Left lung (tissue), 14 donors: ENCODE measurements at places on chromosomes 16 and 17. TPM values are rescaled to one million over a fixed set of nuclear protein-coding genes. Genes with fewer than 3 reads are reported as not detected.

DNA sequence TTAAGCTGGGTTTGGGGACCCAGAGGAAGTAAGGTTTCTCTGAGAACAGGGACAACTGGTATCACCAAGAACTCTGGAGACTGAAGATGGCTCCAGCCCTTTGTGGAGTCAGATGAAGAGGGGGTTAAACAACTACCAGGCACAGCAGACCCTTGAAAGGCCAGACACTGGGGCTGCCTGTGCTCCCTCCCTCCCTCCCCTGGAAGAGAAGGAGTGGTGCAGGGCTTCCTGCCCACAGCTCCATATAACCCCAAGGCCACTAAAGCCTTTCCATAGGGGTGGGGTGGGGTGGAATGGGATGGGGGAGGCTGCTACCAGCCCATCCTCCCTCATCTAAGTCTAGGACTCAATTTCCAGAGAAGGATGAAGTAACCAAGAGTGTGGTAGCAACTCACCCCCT is 66.7 kb downstream of the CCDC182 start:
- DNase-seq = no peak

DNA sequence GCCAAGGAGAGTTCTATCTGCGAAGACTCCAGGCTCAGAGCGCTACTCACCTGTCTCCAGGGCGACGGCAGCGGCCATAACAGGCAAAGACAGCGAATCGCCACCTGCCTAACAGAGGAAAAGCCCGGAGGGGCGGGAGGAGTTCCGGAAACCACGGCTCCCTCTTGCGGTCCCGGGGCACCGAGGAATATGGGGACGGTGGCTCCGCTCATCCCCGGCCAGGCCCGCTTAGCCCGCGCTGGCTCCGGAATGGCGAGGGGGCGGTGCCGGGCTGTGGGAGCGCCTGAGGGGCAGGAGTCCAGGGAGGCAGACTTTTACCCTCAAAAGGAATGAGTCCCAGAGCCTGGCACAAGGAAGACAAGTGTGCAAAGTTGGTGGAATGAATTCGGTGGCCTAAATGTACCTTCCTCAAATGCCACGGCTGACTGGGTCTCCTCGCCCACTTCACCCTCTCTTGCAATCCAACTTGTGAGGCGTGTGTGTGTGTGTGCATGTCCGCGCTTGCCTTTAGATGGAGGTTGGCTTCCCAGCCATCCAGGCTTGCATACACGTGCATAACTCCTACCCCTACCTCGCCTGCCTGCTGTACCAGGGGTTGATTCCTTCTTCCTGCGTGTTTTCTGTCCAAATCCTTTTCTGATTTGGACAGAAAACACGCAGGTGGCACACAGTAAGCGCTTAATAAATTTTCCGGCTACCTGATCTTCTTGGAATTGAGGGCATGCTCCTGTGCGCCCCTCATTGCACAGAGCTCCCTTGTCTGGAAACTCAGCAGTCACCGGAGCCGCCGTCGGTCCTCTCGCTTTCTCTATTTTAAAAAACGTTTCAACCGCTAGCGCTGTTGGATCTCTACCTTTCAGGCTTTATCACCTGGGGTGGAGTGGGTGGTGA is 3.5 kb downstream of the C17orf100 start:
- no peak for DNase-seq

The RCVRN gene
- polyA plus RNA-seq = 0.24 TPM

DNA sequence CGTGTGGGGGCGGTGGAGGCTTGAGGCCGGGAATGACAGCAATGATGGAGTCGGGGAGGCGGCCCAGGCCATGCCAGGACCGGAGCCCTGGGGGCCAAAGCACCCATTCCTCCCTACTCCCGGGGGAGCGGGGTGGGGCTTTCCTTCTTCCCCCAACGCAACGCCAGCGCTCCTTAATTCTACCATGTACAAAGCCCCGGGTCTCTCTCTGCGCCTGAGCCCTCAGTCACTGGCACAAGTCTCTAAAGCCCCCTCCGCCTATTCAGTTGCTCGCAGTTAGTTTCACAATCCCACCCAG is 245 bp upstream of the RNF227 start:
- no peak for DNase-seq

- DNase-seq = no peak
Observed at GRCh38 chr17:9284884-9285283, 263.6 kb downstream of the NTN1 start.

The P2RX1 gene
- polyA plus RNA-seq = 2.5 TPM

GRCh38 chr16:89407282-89407924 is 83.0 kb downstream of the ANKRD11 start:
- peak; percentile 85 for DNase-seq

The NHERF2 gene
- 81.7 TPM for polyA plus RNA-seq

The NLRC3 gene
- polyA plus RNA-seq = 4.5 TPM

The C16orf96 gene
- polyA plus RNA-seq = 0.19 TPM

DNA sequence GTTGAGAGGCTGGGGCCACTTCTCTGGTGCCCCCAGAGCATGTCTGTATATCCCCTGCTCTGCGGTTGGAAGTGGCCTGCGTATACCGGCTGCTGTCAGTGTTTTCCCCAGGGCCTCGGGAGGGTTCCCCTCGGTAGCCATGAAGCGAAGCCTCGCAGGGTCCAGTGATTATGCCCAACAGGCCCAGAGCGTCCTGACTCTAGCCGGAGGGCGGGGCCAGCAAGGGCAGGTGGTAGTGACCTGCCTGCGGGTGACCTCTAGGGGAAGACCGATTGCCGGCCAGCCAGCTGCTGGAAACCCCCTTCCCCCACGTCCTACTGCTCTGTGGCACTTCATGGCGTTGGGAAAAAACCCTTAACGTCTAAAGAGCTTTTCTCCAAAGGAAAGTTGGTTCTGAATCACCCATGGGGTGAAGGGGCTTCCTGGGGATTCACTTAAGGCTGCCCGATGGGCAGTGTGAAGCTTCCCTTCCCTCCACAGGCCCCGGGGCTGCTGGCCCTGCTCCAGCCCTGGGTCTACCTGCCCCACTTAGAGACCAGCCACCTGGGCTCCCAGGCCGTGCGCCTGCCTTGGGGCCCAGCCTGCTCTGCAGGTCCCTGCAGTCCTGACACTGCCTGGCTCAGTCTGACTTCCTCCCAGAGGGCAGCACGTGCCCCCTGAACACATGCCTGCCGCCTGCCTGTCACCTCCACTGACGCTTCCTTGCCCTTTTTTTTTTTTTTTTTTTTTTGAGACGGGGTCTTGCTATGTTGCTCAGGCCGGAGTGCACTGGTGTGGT is 72.8 kb downstream of the SOCS1 start:
- no peak for DNase-seq

The NPIPA5 gene
- 20.0 TPM for polyA plus RNA-seq

The HSDL1 gene
- polyA plus RNA-seq = 42.7 TPM

The NPIPB13 gene
- 32.4 TPM for polyA plus RNA-seq

DNA sequence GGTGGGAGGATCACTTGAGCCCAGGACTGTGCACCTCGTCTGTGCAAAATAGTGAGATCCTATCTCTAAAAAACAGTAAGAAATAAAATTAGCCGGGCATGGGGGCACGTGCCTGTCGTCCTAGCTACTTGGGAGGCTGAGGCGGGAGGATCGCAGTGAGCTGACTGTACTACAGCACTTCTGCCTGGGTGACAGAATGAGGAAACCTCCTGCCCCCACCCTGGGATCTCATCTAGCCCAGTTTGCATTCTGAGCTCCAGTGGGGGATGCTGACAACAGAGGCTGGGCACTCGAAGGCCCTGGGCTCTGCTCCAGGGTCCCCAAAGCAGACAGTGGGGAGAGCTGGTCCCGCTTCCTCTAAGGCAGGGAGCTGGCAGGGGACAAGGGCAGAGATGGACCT is 7.1 kb downstream of the NAGPA start:
- DNase-seq = no peak

DNA sequence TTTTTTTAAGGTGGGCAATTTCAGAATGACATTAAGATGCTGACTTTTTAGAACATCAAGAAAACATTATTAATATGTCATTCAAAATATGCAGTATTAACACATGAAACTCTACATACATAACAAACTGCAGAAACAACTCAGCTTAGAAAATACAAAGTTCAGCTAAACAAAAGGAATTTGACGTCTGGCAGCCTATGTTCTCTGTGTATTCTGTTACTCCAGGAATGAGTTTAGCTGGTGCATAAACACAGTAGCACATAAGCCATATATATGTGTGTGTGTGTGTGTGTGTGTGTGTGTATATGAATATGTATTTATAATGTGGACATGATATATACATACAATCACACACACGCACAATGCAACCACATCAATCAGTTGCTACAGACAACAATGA is 413.5 kb upstream of the PSMD7 start:
- DNase-seq = no peak

The QRICH2 gene
- 8.0 TPM for polyA plus RNA-seq

GRCh38 chr16:59611556-59611955 is 877.4 kb upstream of the GOT2 start:
- DNase-seq = no peak

The SLC16A11 gene
- polyA plus RNA-seq = 0.86 TPM

GRCh38 chr16:2205104-2205966 is at the start of gene MLST8:
TSS of gene MLST8 (plus strand) at chr16:2205454. CDS start at chr16:2206086, 632 bp downstream.
- peak; percentile 88 for DNase-seq

DNA sequence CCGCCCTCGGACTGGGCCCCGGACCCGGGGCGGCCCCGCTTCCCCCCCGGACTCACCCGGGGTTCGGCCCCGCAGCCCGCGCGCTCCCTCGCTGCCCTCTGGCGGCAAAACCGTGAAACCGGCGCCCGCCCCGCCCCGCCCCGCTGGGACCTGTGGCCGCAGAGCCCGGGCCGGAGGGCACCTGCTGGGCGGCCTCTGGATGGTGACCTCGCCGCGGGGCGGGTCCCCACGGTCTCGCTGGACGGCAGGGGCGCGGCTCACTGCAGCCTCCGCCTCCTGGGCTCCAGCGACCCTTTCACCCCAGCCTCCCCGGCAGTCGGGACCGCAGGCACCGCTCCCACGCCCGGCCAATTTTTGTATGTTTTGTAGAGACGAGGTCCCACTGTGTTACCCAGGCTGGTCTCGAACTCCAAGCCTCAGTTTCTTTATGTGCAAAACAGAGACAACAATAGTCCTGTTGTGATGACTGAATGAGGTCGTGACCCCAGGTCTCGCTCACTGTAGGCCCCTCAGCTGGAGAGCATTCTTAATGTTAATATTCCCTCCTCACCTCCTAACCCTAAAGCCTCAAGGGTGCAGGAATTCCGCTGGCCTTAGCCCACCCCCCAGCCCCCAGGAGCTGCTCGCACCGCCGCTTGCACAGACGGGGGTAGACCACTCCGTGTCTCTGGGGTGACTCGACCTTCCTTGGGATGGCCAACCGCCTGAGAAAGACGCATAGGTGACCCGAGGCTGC is 33.7 kb upstream of the RPH3AL start:
- DNase-seq = peak; percentile 80

The CCDC200 gene
- 20.2 TPM for polyA plus RNA-seq

DNA sequence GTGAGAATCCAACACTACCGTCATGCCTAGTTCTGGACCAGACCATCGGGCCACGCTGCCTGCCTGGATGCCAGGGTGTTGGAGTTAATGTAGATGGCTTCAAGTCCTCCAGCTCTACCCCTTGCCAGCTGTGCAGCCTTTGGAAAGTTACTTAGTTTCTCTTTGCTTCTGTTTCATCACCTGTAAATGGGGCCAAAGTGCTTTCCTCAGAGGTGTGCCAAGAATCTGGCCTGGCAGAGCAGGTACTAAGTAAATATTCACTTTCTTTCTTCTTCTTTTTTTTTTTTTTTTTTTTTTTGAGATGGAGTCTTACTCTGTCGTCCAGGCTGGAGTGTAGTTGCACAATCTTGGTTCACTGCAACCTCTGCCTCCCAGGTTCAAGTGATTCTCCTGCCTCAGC is 159.5 kb upstream of the RPL38 start:
- no peak for DNase-seq

- no peak for DNase-seq
Observed at GRCh38 chr17:1533661-1534325, 17.4 kb upstream of the INPP5K start.

DNA sequence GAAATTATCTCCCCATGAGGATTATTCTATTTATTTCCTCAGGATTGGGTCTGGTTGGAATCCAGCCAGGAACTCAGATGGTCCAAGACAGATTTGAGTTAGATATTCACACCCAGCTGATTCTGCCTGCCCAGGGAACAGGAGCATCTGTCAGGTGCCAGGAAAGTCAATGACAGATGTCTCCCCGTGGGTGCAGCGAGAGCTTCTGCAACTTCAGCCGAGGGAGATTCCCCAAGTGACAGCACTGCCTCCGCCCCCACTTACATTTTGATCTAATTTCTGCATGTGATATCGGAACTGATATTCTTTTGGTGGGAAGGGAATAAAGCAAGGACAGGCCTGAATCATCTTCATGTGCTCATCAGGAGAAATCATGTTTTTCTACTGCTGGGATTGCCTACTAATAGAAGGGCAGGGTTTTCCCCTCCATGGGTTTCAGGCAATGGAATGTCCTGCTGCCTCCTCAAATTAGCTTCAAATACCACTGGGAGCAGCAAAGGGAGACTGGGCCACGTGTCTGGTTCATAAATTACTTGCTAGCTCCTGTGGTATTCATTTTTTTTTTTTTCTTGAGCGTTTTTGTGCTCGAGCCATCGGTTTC is 15.7 kb upstream of the DHX8 start:
- no peak for DNase-seq

- no peak for DNase-seq
Observed at GRCh38 chr16:87163637-87164036, 153.6 kb downstream of the C16orf95 start.

The GINS2 gene
- polyA plus RNA-seq = 15.7 TPM

DNA sequence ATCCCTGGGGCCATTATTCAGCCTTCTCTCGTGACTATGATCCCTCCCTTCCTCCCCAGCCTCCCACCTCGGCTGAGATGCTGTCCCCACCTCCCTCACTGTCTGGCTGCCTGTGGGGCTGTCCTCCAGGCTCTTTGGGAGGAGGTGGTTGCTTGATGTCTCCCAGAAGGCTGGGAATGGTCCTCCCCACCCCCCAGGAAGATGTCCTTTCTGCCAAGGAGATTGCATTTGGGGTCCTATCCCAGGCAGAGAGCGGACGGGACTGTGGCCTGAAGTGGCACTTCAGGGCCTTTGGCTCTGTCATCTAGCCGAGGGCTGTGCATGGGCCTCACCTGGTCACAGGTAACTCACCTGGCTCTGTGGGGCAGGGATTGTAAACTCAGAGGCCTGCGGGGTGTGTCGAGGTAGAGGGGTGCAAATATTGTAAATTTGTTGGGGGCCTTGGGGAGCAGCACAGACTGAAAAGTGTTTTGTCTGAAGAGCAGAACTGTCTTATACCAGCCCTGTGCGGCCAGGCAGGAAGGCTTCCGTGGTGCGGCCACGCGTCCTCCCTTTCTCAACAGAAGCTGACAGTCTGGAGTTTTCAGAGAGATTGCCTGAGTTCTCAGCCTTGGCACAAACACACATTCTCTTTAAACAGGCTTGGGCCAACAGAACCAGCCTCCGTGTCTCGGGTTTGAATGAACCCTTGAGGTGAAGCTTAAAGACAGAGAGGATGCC is 177.9 kb downstream of the SEC14L1 start:
- peak; percentile 47 for DNase-seq

GRCh38 chr17:8161289-8162232 is 1.2 kb downstream of the VAMP2 start:
- no peak for DNase-seq
